ENCODE measurements at places on chromosomes 3 and 15.
A peak's percentile ranks its signal among the peaks of the same experiment; 100 is the strongest.

- DNase-seq, result no peak
These were observed 36.1 kb downstream of the FMN1 start for GRCh38 chr15:33158366-33158765.

DNA sequence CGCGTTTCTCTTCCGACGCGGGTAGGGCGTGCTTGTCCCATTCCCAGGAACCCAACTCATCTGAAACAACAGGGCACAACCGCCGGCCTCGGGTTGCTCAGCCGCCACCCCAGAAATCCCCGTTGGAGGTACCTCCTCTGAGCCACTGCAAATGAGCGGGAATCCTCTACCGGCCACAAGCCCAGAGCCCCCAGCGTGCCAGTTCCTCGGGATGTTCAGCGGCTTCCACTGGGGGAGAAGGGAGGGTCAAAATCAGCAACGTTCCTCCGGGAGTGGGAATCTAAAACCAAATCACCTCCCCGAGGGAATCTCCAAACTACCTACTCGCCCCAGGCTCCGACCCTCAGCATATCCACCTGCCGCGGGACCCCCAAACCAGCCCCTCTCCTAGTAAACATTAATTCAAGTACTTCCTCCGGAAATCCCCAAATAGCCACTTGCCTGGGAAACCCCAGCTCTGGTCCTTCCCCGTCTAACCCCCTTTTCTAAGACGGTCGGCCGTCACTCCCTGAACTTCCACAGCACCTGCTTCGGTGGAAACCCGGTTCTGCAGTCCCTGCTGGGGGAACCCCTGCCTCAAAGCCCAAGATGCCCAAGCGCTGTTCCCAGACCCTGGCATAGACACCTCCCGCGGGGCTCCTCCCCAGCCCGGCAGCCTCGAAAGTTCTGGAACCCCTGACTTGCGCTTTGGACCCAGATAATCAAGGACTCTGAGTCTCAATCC, 887 bp downstream of the OXTR start:
- DNase-seq, result no peak

DNA sequence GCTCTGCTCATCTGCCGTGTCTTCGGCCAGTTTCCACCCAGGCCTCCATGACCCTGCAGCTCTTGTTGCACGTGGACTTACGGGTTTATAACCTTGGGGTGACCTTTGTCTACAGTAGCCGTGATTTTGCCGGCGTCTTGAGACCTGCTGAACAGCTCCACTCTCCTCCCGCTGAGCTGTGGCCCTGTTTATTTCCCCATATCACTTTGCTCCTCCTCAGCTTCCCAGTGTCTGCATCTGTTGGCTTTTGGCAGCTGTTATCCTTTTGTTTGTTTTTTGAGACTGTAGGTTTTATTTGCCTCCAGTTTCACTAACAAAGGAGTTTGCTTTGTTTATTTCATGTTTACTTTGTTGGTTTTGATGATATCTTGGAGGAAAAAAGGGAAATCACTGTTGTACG, 29.3 kb upstream of the SLC28A1 start:
- no peak for DNase-seq

GRCh38 chr3:16513141-16514020, at the start of gene RFTN1:
RFTN1 (minus strand) TSS chr3:16513699; CDS start chr3:16493869, 19,830 bp downstream.
- DNase-seq, result peak; percentile 71

DNA sequence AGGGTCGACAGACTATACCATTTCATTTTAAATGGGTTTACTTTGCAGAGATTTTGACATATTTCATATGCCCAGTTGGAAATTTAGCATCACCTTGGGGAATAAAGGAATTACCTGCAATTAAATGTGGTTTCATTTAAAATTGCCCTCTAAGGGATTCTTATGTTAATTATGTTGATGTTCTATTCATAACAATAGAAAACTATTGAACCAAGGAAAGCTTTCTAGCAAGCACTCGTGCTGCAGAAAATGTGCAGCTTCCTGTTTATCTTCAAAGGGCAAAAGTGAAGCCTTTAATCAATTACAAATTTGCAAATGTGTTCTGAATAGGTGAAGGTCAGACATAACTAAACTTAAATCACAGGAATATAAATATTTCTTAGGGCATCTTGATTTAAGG, 352.1 kb downstream of the CHST2 start:
- DNase-seq, result no peak

DNA sequence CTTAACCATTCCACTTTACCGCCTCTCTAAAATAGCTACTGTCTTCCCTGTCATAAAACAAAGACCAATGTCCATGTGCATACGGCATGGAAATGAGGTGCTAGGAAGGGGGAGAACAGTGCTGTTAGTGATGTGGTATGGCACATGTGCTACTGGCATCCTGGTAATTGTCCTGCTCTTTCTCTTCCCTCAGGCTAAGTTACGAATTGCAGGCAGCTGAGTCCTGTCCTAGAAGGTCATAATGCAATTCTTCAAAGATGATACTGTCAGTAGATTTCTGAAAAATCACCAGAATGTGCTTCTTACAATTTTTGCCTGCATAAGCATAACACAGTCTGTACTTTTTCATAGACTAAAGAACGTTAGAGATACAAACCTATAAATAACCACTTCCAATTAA, 216.8 kb downstream of the RSL24D1 start:
- DNase-seq, result no peak

DNA sequence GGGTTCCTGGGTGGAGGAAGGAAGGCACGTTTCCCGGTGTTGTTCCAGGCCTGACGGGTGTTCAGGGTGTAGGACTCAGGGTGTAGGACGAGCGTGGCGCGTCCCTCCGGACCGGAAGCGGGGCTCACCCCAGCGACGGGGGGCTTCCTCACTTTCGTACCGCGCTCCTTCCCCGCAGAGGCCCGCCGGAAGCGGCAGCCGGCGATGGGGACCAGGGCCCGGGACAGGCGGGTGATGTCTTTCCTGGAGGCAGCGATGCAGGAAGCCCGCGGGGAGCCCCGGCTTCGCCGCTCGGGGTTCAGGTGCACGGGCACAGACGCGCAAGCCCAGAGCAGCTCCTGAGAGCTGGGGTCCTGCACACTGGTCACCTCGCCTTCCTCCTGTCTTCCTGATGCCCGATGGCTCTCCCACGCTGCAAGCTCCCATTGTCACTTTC, 13.4 kb downstream of the FOXL2NB start:
- DNase-seq, result no peak

- no peak for DNase-seq
These were observed 6.8 kb upstream of the TSC22D2 start for GRCh38 chr3:150401285-150401684.

DNA sequence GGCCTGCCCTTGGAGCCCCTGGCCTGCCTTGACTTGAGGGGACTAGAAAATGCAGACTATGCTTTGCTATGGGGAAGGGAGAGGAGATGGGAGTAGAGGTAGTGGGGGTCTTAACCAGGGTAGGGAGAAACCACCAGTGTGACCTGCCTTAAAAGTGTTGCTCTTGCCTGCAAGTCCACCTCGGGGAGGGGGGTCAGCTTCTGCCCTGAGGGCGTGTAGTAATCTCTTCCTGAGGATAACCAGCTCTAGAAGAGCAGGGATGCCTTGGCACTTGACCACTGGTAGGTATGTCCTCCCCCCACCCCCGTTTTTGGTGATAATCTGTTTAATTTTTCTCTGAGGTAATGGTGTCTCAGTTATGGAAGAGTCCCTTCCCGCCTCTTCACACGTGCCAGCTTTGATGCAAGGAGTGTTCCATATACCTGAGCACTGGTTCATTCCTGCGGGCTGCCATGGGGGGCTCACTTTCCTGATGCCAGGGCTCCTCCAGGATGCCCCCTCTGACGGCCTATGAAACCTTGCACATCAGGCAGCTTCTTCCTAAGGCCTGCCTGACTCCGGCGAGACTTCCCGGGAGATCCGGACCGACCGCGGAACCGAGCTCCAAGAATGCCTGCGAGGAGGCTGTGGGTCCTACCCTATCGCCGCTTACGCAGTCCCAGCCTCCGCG, 780 bp upstream of the P4HTM start:
- no peak for DNase-seq

- DNase-seq, result no peak
These were observed 83.9 kb upstream of the KCNAB1 start for GRCh38 chr3:156036258-156037053.

DNA sequence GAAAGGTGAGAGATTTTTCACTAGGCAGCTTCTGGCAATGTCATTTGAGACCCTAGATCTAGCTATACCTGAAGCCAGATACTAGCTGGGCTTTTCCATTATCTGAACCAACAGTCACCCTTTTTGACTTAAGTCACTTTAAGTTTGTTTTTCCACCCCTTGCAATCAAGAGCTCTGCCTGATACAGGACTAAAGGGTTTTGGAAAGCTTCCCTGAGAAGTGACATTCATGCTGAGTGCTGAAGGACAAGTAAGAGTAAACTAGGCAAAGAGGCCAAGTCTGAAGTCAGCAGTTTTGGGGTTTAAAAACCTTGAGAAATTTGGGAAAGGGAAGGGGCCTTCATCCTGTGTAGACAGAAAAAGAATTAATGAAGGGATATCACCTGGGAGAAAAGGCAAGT, 27.1 kb upstream of the CCDC174 start:
- DNase-seq, result no peak

DNA sequence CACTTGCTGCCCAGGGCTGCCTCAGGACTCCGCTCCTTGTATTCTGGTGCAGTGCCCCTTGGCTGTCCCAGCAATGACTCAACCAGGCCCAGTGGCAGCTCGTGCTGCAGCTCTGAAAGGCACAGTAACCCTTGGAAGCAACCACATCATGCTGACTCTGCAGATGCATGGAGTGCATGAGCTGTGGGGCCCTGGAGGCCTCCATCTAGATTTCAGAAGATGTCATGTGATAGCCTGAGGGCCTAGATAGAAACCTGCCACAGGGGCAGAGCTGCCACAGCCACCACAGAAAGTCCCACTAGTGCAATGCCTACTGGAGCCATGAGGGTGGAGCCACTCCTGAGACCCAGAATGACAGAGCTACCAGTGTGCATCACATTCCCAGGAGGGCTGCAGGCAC, 117.1 kb upstream of the SMAD3 start:
- no peak for DNase-seq

- DNase-seq, result no peak
These were observed 30.4 kb upstream of the OR5K1 start for GRCh38 chr3:98432575-98432974.

Data from CD8-positive, alpha-beta T cell (primary cell).